Right ventricle myocardium superior (tissue), 1 donor: ENCODE measurements at places on chromosomes 3 and 15.
A peak's percentile ranks its signal among the peaks of the same experiment; 100 is the strongest.

- DNase-seq: no peak
Measured at GRCh38 chr15:42134617-42135245, 21.7 kb downstream of the PLA2G4F start.

- DNase-seq: no peak
Measured at GRCh38 chr3:14289590-14290461, 111.2 kb downstream of the LSM3 start.

DNA sequence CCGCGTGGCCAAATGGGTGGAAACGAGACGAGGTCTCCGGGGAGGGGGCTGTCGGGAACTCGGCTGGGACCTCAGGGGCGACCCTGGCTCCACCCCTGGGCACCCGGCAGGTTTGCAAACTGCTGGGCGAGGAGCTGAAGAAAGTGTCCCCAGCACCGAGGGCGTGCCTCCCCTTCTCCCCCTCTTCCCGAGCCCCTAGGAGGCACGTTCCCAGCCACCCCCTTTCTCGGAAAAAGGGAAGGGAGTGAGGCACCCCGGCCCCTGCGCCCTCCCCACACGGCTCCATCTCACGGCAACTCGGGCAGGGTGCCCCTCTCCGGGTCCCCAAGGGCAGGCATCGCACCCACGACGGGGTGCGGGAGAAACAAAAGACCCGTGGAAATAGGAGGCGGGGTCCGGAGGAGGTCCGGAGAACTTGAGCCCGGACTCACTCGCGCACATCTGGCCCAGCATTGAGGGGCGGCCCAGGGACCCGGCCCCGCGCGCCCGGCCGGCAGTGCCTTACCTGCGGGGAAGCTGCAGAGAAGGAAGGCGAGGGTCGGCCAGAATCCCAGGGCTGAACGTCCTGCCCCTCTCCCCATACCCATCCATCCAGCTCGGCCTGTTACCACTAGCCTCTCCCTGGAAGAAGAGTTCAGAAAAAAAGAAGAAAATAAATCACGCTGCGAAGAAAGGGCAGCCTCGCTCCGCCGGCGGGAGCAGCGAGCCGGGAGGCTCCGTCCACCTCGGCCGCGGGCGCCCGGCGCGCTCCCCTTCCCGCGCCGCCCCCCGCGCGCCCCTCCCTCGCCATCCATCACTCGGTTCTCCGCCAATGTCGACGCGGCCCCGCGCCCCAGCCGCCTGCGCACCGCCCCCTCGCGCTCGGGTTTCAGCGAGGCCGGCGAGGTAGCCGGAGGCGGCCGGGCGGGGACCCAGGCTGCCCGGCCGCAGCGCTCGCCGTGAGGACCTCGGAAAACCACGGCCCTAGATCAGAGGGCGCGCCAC lies 16.3 kb downstream of the RGMA start:
- DNase-seq: peak; percentile 92

DNA sequence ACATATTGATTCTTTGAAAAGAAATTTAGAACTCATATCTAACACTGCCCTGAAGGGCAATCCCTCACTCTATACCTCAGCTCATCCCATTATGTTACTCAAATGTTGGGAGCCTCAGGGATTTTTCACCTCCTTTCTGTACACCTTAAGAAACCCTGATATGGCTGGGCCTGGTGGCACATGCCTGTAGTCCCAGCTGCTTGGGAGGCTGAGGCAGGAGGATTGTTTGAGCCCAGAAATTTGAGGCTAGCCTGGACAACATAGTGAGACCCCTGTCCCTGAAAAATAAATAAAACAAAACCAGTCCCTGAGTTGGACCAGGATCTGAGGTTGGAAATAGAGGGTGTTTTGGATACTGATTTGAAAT lies 27.6 kb downstream of the NDUFB4 start:
- no peak for DNase-seq

GRCh38 chr3:115788921-115789470 lies 165.7 kb downstream of the GAP43 start:
- no peak for DNase-seq

DNA sequence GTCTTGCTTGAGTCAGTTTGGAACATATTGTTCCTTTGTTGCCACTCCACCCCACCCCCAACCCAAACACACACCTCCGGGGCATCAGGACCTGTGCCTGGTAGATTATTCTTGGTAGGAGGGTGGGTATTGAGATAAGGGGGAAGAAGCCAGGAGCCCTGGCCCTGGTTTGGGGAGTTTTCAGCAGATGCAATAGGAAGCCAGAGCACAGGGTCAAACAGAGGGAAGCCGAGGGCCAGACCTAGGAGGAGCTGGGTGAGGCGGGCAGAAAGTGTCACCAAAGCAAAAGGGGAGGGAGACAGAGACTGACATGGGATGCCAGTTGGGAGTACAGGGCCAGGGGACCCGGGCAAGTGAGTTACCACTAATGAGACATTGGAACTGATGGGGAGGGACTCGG lies 163.1 kb downstream of the RPLP1 start:
- no peak for DNase-seq

DNA sequence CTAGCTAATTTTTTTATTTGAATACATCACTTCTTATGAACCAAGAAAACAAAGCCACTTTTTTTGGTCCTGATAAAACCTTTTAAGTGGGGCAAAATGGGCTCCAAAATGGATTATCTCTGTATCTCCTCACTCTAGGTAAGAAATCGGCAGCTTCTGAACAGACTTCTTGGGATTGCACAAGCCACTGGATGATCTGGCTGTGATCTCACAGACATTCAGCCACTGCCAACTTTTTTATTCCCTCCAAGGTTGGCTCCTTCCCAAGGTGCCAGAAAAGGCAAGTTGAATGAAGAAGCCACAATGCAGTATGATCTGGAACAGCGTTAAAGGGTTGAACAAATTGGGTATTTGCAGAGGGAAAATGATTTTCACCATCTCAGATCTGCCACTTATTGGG lies 73.2 kb downstream of the PRICKLE2 start:
- DNase-seq: no peak

GRCh38 chr3:168472783-168473182 lies 377.1 kb upstream of the GOLIM4 start:
- no peak for DNase-seq

- no peak for DNase-seq
Measured at GRCh38 chr3:85159376-85159775, 200.6 kb downstream of the CADM2 start.

DNA sequence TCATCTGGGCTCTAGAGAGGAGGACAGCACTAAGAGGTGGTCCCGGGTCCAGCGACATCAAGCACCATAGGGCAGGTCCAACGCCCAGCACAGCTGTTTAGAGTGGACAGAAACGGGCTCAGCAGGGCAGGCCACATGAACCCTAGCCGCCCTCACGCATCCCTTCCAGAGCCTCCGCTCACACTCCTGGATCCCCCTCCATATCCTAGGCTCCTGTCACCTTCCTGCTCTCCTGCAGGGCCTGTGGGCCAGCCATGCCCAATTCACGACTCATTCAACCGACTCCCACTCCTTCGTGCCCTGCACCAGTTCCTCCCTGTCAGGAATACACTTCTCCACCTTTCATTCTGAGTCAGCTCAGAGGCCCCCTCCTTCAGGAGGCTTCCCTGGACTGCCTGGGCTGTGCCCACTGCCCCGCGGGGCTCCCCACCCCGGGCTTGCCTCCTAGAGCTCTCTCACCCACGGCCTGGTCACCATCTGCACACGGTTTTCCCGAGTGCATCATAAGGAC lies 90.2 kb downstream of the LINGO1 start:
- DNase-seq: no peak

DNA sequence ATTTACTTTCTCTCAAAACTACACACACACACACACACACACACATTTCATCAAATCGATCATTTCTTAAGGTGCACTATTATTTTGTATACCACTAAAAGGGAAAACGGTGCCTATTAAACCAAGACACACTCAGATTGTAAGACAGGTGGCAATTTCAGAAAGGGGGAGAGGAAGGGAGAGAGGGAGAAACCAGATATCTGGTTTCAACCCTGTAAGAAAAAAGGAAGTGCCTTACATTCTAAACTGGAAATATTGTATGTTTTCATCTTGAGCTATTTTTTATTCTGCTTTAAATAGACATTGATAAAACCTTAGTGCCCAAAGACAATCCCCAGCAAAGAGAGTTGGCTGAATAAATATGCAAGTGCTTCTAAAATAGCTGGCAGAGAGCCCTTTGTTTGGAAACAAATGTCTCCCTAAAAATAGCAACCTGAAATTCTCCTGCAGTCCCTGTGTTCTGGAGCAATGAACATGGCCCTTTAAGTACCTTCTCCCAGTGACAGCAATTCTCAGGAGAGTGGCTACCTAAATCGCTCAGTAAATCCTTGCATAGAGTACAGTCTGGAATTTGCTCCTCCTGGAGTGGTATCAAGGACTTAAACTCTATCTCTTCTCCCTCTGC lies 85.7 kb downstream of the RARB start:
- DNase-seq: no peak
